ENCODE measurements at places on chromosomes 16 and 17.

DNA sequence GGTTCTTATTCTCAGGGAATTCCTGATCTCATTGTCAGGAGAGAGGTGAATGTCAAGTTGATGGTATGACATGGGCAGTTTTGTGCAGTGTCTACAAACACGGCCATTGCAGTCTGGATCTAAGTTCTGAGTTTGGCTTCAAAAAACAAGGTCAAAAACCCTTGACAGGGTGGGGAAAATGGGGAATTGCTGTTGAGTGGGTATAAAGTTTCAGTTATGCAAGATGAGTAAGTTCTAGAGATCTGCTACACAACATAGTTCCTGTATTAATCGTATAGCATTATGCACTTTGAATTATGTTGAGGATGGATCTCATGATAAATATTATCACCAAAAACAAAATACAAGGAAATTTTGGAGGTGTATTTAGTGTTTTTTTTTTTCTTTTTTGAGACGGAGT is 36.6 kb upstream of the CARMIL2 start:
- no peak for DNase-seq

DNA sequence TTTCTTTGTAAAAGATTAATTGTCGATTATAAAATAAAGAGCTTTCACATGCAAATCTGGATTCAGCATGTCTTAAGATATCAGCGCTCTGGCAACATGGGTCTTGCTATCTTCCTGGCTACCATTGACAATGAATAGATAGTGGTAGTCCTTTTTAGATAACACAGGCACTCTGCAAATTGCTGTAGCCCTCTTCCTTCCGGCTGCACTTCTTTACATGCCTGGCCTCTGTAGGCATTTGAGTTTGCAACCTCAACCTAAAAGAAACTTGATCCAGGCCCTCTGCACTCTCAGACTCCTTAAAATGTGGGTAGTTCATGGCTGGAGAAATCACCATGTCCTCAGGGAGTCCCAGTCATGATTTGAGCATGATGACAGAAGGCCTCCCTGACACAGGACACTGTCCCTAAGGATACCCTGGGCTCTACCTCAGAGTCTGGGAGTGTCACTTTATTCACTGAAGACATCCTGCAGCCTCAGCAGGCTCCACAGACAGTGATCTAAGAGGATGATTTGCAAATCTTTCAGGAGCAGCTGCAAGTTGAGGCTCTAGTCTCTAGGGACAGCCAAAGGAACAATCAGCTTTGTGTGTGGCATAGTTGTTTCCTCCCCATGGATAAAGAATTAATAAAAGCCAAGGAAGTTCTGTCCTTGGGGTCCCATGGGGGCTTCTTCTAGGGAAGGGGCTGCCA is 529.4 kb downstream of the RBFOX1 start:
- DNase-seq, result no peak

DNA sequence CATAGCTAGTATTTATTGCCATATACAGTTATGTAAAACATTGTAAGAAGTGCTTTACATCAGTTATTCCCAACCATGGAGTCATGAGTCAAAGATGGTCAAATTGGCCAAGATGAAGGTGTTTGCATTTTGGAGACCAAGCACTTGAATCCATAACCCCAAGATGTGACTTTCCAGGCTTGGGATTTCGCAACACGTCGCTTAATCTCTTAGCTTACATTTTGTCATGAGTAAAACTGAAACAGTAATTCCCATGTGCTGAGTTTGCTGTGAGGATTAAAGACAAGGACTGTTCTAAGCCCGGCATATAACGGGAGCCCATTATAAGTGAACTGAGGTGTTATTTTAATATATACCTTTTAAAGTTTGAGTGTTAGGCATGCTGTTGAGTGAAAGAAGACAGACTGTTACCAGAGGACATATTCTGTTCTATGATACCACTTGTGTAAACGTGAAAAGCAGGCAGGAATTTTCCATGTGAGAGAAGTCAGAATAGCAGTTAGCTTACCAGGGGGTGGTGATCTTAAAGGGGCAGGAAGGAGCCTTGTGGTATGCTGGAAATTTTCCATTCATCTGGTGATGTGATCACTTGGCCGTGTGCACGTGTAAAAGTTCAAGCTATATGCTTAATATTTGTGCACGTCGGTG is 484.9 kb downstream of the WWOX start:
- no peak for DNase-seq

DNA sequence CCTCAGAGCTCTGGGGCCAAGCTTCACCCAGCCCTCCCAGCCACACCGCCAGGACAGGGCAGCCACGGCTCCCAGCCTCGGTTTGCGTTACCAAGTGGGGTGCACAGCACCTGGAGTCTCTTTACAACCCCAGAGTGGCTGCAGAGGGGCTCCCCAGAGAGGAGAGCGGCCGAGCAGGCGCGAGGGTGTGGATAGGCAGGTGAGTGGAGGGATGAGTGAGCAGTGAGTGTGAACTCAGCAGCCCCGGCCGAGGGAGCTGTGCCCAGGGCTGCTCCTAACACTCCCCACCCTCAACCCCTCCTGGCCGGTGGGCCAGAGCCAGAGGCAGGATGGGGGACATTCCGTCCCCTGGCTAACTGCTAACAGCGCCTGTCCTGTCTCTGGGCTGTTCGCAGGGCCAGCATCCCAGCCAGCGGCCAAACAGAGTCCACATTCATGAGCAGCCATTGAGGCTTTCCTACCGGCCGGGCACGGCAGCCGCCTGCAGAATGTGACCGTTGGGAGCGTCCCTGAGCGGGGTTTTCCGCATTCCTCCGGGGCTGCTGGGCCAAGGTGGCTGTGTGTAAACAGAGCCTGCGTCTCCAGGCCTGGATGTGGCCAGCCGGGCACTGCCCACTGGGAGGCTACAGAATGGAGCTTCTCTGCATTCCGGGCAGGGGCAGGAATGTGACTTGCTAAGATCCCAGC is 5.3 kb downstream of the ZNF469 start:
- DNase-seq, result no peak

GRCh38 chr17:5422505-5422904 is 2.5 kb downstream of the RPAIN start:
- DNase-seq, result no peak

- no peak for DNase-seq
These were observed 51.5 kb downstream of the MPRIP start for GRCh38 chr17:17093764-17094163.

GRCh38 chr16:75288181-75288580 is 36.8 kb upstream of the BCAR1 start:
- DNase-seq, result no peak
